Fibroblast of lung (primary cell): ENCODE measurements at places on chromosomes 2 and 18.

GRCh38 chr18:49861659-49862058, 48.3 kb upstream of the ACAA2 start:
- peak; percentile 7 for DNase-seq

DNA sequence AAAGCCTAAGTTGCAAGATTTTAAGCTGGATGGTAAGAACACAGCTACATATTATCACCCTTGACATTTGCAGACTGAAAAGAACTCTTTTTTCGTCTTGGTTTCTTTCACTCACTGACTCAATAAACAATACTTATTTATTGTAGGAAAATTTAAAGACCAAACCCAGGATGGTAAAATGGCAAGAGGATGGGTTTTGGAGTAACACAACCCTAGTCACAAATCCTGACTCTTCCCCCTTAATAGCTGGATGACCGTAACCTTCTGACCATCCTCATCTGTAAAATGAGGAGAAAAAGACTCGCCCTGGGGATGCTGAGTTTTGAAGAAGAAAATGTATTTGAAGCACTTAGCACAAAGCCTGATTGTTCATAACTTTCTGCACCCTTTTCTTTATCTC, 48.3 kb downstream of the ZC3H15 start:
- no peak for DNase-seq

- peak; percentile 26 for DNase-seq
These were observed 12.7 kb downstream of the TRIP12 start for GRCh38 chr2:229909090-229909489.

DNA sequence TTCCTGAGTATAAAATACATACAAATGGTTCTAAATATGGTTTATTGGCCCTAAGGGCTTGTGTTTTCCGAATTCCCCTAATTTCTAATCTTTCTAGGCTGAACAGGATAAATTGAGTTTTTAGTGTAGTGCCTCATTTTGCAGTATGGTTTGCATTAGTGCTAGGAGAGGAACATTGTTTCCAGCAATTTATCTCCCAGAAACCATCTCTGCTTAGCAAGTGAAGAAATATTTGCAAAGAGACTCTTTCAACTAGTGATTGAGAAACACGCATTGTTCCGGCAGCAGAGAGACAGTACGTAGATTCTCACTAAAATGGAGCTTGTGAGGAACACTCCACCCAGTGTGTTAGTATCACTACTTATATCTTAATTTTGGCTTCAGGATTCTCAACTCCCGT, 177.8 kb upstream of the EPAS1 start:
- DNase-seq = peak; percentile 47

GRCh38 chr2:217840522-217840921, 162.3 kb downstream of the TNS1 start:
- no peak for DNase-seq

DNA sequence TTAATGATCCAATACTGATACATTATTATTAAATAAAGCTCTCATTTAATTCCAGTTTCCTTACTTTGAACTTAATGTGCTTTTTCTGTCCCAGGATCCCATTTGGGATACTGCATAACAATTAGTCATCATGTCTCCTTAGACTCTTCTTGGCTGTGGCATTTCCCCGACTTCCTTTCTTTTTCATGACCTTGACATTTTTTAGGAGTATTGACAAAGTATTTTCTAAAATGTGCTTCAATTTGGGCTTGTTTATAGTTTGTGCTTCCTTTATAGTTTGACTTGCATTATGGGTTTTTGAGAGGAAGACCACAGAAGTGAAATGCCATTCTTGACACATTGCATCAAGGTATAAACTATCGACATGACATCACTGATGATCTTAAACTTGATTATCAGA, 46.1 kb upstream of the KIF5C start:
- no peak for DNase-seq

DNA sequence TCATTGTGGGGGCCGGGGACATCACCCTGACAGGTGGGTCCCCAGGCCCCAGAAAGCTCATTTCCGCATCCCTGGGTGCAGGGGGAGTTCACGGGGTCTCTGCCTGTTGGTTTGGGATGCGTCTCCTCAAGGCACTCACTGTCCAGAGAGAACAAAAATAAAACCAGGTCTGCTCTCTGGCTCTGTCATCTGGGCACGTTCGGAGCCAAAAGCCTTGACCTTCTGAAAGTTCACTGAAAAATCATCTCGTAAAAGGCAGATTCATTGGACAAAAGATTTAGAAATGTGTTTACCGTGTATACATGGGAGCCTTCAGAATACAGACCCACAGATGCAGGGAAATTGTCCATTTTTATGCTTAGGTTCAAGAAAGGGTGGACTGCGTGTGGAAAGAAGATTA, 26.6 kb downstream of the MLPH start:
- DNase-seq = no peak

DNA sequence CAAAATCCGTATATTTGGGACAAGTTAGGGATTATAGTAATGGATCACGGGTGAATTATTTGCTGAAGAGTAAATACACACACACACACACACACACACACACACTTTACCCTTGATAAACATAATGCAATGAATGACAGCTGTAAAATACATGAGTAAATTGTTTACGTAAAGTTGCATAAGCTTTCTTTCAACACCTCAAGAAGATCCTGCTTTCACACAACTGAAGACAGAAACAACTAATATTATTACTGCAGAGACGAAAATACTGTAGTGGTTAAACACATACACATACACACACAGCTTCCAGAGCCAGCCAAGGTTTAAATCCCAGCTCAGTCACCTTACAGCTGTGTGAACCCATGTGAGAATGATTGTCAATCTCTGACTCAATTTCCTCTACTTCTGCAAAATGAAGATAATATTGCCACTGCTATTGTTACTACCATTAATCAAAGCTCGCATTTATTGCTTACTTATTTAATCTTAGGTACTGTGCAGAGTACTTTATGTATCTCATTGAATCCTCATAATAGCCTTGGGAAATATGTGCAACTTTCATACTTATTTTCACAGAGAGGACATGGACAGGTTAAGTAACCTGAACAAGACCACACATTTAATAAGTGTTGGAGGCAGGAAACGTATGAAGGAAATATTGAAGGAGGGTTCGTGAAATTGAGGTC, 50.6 kb upstream of the DOK6 start:
- DNase-seq = no peak

DNA sequence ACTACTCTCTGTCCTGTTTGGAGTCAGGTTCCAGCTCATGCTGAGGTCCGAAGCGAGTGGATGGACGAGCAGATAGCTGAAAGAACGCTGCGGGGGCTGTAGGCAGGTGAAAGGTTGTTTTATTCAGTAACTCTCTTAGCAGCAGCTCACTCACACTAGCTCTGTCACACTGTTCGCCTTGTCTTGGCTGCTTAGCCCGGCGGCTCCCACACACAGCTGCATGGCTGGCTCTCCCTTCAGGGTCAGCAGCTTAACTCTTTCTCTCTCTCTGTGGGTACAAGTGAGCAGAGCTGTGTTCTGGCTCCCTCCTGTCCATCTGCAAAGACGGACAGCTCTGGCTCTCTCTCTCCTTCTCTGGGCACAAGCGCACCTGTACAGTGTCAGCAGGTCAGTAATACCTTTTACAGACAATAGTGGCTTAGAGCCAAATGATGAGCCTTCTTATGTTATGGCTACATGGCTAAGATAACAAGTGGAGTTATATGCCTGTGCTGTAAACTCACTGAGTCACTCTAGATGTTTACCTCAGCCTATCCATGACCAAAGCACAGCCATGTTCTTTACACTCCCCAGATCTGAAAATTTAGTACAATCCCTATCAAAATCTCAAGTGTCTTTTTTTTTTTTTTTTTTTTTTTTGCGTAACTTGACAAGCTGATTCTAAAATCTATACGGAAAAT, 149.3 kb downstream of the GALNT1 start:
- DNase-seq = peak; percentile 9

DNA sequence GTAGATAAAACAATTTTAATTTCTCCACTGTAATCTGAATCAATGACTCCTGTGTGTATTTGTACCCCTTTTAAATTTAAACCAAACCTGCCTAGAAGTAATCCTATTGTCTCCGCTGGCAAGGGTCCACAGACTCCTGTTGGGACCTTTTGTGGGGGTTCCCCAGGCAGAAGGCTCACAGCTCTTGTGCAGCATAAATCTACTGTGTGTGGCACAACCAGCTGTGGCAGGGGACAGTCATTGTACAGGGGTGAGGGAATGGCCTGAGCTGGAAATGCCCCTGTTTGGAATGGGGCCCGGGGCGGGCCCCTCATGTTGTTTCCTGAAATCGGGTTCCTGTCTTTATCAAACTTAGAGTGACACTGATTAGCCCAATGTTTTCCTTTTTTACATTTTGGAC, 318.2 kb upstream of the FAM98A start:
- DNase-seq = no peak

DNA sequence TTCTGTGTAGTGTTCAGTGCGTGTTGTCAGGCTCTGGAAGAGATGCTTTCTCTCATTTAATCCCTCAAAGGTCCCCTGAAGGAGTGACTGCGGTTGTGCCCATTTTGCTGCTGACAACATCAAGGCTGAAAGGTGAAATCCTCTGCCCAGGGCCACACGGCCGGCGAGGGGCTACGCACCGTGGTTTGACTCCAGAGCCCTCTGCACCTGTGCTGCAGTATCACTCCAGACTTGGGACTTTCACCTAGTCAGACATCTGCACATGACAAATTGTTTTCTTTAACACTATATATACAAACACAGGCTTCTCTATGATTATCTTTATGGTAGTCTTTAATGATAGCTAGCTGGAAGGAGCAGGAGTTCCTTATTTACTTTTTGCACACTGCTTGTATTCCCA, 90.2 kb downstream of the ARMC9 start:
- no peak for DNase-seq

GRCh38 chr2:130884013-130884412, 47.3 kb downstream of the ARHGEF4 start:
- no peak for DNase-seq

- DNase-seq = no peak
These were observed 182.0 kb upstream of the SP5 start for GRCh38 chr2:170533156-170533555.

GRCh38 chr2:121014876-121015275, 270.1 kb downstream of the TFCP2L1 start:
- DNase-seq = no peak

- no peak for DNase-seq
These were observed 39.3 kb upstream of the NRXN1 start for GRCh38 chr2:51071191-51071590.

- DNase-seq = no peak
These were observed 6.1 kb downstream of the ADI1 start for GRCh38 chr2:3513026-3513810.

GRCh38 chr2:59585655-59586054, 967.8 kb downstream of the BCL11A start:
- no peak for DNase-seq

DNA sequence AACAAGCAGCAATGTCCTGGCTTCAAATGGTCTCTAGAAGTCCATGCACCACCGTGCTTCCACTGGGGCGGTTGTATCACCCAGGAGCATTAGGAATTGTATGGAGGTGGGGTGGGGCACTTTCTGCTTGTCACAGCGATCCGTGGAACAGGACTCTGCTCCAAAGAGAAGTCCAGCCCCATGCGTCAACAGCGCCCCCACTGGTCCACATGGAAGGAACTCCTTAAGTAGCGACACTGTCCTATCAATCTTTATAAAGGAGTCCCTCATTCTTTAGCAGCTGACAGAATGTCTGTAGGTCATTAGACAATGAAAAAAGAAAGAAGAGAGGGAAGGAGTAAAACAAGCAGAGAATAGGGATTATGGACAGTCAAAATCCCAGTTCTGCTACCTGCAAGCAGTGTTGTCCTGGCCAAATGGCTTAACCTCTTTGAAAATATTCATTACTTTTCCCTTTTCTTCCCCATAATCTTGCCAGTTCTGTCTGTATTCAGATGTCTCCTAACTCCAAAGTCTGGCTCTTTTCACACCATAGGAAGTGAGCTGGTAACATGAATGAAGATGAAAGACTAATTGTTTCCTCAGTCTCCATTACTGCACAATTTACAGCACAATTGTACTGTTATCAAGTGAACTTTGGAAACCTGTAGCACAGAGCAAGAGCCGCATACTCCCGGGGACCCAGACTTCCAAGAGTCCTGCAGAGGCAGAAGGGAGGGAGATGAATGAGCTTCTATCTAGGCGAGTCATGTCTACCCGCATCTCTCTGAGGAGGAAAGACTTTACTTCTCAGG, 9.9 kb downstream of the NFE2L2 start:
- DNase-seq = peak; percentile 59

- no peak for DNase-seq
These were observed 24.8 kb downstream of the BMPR2 start for GRCh38 chr2:202400941-202401340.

DNA sequence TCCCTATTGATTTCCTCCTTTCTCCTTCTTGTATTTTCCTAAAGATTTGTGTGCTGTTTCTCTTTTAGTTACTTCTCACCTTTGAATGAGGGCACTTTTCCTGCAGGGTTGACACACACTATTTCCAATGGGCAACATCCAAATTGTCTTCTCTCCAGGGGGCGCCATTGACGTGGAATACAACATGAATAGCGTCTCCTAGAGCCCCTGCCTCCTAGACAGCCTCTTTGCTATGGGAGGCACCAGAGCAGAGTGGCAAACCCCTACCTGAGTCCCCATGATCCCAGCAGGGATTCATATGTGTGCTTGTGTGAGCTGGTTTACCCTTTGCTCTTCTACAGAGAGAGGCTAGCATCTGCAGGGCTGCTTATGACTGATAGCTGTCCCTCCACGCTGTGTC, 61.3 kb upstream of the ITSN2 start:
- DNase-seq = peak; percentile 63

- DNase-seq = peak; percentile 25
These were observed 105.9 kb upstream of the AQP4 start for GRCh38 chr18:26971409-26971808.

DNA sequence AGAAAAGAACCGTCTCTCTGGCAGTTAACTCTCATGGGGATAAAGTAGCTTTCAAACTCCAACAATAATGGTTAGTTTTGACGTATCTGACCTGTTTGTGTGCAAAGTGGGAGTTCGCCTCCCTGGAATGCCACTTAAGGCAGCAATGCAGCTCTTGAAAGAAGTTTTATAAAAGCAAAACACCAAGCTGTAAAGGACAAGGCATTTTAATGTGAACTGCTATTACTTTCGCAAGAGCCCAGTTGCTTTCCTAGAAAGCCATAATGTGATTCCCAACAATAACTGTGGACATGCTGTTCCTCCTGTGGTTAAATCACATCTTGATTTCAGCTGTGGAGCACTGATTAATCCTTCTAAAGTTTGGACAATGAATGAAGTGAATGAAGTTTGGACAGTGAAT, 303.7 kb downstream of the PTPRM start:
- DNase-seq = peak; percentile 67

DNA sequence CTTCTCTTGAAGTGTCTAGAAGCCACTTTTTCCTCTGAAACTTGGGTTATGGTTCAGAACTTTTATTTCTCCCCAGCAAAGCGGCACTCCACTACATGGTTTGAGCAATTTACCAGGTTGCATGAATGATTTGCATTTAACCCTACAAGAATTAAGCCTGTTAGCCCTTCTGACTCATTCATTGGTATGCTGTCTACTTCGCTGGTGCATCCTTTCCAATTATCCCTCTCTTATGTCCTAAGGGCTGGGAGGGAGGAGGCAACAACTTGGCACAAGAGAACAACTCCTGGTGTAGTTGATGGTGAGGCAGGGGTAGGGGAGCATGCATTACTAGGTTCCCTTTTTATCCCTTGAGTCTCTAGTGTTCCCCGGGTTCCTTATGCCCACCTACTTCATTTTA, 293.4 kb upstream of the MEX3C start:
- DNase-seq = no peak

- DNase-seq = no peak
These were observed 28.8 kb downstream of the APCDD1 start for GRCh38 chr18:10482985-10483949.
